T-helper 2 cell (primary cell): ENCODE measurements at places on chromosomes 2 and 18.
A peak's percentile ranks its signal among the peaks of the same experiment; 100 is the strongest.

- DNase-seq, result no peak
Measured at GRCh38 chr18:6355789-6356589, 58.7 kb downstream of the L3MBTL4 start.

GRCh38 chr2:44510246-44510645 lies 148.5 kb downstream of the CAMKMT start:
- DNase-seq, result no peak

GRCh38 chr2:230773039-230773773 lies 60.6 kb downstream of the CAB39 start:
- DNase-seq, result peak; percentile 86

DNA sequence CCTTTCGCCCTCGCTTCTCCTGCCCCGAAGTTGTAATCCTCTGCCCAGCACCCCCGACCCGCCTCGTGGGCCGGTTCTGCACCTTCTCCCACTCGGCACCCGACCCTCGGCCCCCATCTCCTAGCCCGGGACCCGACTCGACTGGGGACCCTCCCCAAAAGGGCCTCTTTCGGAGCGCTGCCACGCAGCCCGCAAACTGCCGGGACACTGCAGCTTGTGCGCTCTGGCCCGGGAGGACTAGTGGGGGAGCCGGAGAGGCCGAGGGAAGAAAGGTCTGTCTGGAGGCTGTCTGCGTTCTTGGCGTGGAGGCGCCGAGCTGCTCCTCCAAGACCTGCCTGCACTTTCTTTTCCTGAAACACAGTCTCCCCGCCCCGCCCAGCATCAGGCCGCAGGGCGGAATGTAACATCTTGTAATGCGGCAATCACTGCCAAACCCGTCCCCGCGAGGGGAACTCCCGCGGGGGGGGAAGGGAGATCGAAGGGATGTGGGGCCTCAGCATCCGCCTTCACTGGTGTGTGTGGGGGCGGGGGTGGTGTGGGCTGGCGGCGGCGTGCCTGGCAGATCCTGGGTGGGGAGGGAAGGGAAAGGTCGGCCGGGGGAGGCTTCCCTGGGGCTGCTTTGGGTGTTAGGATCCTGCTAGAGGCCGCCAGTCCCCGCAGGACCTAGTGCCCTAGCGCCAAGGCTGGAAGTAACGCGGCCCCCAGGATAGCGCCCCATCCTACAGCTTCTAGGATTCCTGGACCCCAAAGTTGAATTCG lies 7.4 kb downstream of the DLX2 start:
- peak; percentile 48 for DNase-seq

DNA sequence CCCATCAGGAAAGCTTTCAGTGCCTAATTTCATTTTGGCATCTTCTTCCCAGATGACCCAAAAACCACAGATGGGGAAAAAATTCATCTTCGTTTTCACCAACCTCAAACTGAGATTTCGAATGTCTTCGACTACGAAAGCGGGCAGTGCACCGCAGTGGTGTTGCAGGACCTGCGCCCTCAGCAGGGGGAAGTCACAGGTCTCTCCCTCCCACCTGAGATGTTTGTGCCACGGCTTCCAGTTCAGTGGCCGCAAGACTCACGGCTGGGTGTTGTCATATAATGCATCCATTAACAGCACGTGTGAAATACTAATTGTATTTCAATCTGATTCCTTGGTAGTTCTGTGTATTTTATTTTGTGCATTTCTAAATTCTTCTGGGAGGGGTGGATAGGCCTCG lies 66.2 kb upstream of the SALL3 start:
- no peak for DNase-seq

- no peak for DNase-seq
Measured at GRCh38 chr2:22748909-22749308, 636.1 kb upstream of the KLHL29 start.

DNA sequence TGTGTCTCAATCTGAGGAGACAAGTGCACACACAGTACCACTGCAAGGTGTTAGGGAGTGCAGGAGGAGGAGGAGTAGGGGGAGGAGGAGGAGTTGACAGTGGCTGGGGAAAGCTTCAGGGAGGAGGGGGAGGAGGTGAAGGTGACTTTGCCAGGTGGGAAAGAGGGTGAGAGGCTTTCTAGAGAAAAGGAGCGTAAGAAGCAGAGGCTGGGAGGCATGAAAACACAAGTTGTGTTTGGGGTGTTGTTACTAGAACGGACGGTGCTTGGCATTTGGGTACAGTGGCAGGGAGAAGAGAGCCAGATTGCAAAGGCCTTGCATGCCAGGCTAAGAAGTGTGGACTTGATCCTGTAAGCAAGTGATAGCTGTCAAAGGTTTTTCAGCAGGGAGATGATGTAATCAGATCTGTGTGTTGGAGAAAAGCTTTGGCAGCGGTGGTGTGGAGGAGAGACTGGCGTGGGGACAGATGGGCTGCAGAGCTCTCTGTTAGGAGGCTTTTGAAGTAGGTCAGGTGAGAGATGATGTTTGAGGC lies 16.2 kb downstream of the TANC1 start:
- no peak for DNase-seq

GRCh38 chr2:106053116-106053515 lies 141.0 kb downstream of the UXS1 start:
- DNase-seq, result peak; percentile 20

DNA sequence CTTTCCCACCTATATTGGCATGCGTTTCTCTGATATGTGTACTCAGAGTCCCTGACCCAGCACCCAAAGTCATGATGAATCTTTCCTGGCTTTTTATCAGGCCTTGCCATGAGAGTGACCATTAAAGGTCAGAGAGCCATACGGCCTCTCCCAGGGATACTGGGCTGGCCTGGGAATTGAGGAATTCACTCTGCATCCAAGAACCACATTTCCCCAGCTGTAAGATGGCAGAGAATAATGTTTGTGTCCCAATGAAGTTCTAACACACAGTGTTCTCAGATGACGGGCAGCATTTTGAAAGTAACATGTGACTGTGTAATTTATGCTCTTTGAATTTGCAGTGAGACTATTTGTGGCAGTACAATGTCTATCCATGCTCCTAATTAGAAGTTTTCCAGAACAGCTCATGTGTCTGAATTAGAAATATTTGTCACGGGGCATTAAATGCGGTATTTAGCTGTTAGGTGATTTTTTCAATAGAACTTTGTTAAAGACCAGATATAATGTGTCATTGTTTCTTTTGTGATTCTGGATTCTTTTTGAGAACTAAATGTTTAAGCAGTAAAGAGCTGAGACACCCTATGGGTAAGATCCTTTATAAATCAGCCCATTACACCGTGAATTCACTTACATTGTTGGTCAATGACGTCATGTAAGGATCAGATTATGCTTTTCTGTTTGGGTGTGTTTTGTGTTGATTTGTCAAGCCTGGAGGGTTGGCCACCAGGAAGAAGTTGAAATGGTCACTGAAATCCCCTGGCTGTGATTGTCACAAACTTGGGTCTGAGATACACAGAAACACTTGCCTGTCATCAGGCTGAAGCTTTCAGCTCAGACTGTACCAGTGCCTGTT lies 7.3 kb upstream of the SLC3A1 start:
- DNase-seq, result no peak

GRCh38 chr2:160224060-160224459 lies 24.0 kb upstream of the ITGB6 start:
- DNase-seq, result no peak

DNA sequence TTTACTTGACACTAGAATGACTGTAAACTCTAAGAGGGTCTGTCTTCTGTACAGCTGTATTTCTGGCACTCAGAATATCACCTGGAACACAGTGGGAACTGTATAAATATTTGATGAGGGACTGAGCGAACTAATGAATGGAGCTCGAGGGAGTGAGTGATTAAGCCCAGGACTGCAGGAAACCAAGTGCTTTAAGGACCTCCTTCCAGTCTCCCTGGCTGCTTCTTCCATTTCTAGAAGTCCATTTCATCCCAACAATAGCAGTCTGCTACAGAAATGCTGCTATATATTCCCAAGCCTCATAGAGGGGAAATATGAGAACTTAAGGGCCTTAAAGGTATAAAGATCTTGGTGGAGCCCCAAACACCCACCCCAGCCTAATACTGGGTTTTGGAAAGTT lies 2.8 kb upstream of the IL1RL2 start:
- no peak for DNase-seq

DNA sequence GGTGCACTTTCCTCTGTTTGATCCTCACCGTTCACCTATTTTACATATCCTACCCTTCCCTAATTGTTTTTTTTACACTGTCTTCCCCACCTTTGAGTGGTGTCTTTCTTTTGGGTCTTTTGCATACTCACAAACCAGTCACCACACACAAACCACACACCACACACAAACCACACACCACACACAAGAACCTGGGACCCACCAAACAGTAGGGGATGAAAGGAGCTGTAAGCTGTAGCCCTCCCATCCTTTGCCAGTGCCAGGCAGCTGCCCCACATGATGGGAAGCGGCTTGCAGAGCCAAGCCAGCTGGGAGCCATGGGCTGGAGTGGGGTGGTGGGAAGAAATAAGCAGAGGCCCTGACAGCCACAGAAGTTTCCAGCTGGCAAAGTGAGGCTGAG lies 38.9 kb upstream of the MSH6 start:
- no peak for DNase-seq

DNA sequence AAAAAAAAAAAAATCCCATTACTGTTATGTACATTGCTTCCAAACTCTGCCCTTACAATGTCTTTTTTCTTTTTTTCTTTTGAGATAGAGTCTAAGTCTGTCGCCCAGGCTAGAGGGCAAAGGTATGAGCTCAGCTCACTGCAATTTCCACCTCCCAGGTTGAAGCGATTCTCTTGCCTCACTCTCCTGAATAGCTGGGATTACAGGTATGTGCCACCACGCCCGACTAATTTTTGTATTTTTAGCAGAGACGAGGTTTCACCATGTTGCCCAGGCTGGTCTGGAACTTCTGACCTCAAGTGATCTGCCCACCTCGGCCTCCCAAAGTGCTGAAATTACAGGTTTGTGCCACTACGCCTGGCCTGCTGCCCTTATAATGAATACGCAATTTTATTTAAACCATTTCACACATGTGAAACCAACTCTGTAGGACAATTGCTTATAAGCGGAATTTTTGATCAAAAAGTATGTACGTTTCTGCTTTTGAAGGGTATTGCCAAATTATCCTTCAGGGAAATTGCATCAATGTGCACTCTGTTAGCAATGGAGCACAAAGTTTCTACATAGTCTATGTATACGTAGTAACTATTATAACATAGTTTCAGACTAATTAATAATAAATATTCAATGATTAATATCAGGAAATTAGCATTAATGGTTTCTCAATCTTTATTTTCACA lies 55.7 kb upstream of the ACTR3 start:
- DNase-seq, result no peak

DNA sequence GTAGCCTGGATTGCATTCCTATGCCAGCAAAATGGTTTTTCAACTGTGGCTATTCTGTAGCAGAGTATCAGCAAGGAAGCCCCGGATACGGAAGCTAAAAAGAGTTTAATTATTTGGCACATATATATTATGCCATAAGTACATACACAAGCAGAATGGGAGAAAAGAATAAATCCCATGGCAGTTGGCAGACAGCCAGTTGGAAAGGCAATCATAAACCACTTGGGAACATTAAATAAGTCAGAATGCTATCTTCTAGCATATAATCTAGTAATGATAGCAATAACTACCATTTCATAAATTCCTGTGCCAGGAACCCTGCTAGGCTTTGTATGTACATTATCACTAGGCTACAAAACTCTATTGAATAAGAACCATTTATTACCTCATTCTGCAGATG lies 26.0 kb downstream of the GALNT5 start:
- DNase-seq, result no peak

- no peak for DNase-seq
Measured at GRCh38 chr18:59323931-59324622, 5.6 kb upstream of the CPLX4 start.

DNA sequence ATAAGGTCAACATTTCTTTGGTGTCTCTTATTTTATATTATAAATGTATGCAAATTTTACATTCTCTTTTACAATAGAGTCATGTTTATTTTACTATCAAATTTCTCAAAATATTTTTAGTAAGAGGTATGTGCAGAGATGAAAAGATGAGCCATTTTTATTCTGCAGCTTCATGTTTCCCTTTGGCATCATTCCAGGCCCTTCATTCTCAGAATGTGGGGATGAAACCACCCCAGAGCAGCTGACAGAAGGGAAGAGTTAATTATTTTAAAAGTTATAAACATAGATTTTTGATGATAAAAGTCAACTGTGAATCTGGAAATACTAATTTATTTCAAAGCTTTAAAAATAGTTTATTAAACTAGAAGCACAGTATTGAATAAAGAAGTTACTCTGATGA lies 12.8 kb upstream of the FSHR start:
- no peak for DNase-seq

DNA sequence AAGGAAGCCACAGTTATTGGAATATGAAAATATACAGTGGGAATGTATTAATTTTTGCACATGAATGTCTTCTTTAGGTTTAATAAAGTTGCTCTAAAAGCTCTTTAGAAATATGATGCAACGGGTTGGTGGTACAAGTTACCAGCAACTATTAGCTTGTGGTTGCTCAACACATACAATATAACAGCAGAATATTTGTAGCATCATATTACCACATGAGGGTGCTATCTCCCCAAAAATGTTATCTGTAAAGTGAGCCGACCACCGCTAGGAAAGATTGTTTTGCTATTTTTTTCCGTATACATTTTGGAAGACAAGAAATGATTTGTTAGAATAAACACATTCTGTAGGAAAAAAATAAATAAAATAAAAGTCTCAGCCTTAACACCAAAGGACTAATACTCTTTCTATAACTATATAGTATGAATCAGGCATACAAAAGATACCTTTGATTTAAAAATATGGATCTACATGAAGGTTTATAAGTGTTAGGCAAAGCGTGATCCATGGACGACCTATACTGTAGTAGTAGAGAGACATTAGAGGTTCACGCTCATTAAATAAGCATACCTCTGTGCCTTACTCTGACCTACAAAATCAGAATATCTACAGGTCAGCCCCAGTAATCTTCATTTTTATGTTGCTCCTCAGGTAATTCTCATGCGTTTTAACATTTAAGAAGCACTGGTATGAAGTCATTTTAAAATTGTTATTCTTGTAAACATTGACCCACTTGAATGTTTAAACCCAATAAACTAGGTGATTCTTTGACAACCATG lies 1110.6 kb upstream of the ACVR2A start:
- DNase-seq, result no peak

DNA sequence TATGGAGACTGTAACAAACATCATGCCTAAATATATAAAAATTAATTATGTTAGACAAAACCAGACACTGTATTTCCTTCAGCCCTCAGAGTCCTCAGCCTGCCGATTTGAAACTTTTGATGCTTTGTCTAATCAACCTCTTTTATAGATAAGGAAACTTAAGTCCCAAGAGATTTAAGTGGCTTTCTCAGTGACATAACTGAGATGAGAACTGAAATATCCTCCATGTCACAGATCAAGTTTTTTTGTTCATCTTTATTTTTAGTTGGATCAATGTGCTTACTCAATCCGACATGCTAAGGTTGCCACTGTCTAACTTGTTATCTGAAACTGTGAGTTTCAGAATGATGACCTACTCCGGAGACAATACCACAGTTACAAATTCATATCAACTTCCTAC lies 72.3 kb downstream of the BARD1 start:
- no peak for DNase-seq

DNA sequence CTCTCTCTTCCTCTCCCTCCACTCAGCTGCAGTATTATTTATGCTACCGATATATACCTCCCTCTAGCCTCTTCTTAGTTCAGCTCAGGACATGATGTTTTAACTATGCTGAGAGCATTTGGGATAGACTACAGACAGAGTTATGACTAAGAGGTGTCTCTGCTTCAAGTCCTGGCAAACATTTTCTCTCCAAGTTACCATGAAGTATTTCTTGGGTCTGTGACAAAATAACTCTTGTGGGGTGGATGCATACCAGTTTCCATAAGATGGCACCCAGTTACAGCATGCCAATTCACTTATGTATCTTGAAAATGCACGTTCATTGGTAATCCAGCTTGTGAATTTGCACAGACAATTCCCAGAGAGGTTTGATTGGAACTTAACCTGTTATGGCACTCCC lies 737.6 kb downstream of the SLC4A3 start:
- no peak for DNase-seq
